ENCODE measurements at places on chromosomes 2 and 18.

DNA sequence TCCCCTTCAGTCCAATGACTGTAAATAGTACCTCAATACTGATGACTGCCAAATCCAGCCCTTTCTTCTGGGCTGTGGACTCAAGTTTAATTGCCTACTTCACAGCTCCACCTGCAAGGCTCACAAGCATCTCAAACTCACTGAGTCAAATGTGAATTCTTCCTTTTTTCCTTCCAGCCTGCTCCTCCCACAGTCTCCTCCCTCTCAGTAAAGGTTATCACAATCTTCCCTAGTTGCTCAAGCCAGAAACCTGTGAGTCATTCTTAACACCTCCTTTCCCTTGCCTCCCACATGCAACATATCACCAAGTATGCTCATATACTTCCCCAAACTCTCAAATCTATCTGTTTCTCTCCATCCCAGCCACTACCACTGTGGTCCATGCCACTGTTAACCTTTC is 3.7 kb upstream of the MFSD6 start:
- no peak for DNase-seq

- DNase-seq, result no peak
These were observed 48.7 kb upstream of the C1GALT1C1L start for GRCh38 chr2:43724728-43725526.

DNA sequence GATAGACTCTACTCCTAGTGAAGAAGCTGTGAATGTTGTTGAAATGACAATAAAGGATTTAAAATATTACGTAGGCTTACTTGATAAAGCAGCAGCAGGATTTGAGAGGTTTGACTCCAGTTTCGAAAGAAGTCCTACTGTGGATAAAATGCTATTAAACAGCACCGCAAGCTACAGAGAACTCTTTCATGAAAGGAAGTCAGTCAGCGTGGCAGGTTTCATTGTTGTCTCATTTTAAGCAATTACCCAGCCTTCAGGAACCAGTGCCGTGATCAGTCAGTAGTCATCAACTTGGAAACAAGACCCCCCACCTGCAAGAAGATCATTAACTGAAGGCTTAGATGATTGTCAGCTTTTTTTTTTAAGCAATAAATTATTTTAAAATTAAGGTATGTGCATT is 14.0 kb downstream of the USP14 start:
- DNase-seq, result no peak

DNA sequence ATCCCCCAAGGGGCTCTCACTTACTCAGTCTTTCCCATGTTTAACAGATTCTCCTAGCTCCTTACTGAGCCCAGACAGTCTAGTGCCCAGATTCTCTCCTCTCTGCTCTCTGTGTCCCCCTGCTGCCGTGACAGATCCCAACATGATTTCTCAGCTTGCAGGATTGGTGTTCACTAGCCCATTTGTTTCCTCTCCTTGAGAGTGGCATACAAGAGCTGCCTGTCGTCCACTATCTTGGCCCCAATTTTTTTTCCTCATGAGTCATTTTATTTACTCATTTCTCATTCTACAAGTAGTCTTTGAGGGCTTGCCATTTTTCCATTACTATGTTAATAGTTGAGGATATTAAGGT is 199.9 kb upstream of the FN1 start:
- no peak for DNase-seq

GRCh38 chr2:236180076-236180816 is 12.1 kb upstream of the GBX2 start:
- DNase-seq, result no peak

DNA sequence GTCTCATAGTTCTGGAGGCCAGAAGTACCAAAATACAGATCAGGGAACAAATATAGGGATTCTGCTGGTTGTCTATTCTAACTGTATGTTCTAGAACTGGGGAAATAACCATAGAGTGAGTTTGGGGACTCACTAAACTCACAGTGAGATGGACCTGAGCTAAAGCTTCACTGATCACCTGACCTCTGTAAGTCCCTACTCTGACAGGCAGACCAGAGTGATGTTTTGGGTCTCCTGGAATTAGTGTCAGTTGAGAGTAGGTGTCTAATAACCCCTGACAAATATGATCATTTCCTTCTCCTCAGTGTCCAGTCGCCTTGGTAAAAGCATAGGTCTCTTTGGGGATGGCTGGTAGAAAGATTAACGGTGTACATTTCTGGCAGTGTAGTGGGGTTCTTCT is 14.2 kb downstream of the PIKFYVE start:
- DNase-seq, result no peak

GRCh38 chr2:76849086-76849485 is 673.1 kb downstream of the LRRTM4 start:
- DNase-seq, result no peak

DNA sequence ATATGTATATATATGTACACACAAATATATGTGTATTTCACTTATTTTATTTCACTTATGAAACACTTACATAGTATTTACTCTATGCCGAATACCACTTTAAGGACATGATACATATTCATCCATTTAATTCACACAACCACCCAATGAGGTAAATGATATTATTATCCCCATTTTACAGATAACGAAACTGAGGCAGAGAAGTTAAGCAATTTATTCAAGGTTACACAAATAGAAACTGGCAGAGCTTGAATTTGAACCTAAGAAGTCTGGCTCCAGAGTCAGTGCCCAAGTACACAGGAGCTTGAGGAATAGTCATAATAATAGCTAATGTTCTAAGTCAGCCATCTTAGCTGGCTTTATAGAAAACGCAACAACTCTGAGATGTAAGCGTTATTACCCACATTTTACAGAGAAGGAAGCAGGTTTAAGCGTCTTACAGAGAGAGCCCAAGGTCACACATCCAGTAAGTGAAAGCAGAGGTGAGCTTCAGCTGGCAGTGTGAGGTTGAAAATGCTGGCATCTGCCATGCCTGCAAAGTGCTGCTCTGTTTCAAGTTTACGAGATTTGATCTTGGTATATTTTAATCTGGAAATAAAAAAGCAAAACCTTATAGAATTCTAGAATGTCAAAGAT is 326.9 kb downstream of the LPIN1 start:
- no peak for DNase-seq

DNA sequence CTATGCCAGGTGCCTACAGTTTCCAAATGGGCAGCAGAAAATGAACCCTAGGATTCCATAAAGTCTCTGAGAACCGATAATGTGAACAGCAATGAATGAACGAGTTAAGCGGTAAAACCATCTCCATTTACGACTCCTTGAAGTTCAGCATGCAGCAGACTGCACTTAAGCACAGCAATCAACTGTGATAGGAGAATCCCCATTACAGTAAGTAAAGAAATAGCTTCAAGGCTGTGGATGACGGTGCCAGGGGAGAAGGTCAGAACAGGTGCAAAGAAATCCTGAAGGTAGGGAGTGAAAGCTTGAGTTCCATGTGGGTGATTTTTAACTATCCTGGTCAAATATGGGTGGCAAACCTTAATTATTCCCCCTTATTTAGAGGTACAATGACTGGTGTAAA is 444.4 kb downstream of the NCKAP5 start:
- DNase-seq, result no peak

- no peak for DNase-seq
These were observed 61.1 kb upstream of the IGFBP5 start for GRCh38 chr2:216756435-216756834.

- no peak for DNase-seq
These were observed 119.2 kb upstream of the ACVR1C start for GRCh38 chr2:157747695-157748370.

DNA sequence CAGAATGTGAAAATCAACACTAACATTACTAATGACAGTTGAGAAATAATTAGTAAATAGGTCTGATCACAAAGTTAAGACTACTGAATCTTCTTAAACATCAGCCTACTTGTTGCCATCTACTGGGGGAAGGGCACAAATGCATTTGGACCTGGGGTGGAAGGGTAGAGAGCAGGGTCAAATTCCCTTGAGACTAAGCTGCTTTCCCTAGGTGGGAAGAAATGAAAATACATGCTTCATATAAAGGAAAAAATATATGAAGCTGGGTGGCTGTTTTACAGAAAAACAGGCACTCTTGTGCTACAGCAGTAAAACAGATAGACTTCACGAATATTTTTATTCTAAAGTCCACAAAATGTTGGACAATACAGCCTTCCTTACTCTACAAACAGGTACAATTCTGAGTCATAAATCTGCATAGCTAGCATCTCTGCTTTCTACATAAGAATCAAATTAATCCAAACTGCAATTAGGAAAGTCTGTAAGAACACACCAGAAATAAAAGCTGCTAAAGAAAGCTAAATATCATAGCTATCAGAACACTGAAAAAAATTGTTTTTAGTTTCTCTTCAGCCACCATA is 10.9 kb downstream of the TRIP12 start:
- DNase-seq, result peak; percentile 56

DNA sequence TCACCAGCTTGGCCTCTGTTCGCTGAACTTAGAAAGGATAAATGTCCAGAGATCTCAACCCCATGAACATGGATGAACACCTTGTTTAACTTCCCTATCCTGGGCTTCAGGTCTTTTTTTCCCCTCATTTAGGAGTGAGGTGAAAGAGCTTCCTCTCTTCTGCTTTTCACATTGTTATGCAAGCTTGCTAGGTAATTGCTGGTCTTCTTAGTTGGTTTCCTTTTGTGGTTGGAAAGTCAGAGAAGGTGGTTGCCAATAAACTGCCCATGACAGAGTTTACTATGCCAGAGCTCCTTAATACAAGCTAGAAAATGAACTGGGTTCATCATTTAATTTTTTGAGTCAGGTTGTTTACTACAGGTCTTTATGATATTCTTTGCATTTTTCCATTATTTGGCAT is 16.6 kb downstream of the SLC9A4 start:
- no peak for DNase-seq

GRCh38 chr2:56985609-56986008 is 801.8 kb downstream of the CCDC85A start:
- DNase-seq, result no peak

GRCh38 chr18:10488017-10488416 is 33.6 kb downstream of the APCDD1 start:
- DNase-seq, result no peak

DNA sequence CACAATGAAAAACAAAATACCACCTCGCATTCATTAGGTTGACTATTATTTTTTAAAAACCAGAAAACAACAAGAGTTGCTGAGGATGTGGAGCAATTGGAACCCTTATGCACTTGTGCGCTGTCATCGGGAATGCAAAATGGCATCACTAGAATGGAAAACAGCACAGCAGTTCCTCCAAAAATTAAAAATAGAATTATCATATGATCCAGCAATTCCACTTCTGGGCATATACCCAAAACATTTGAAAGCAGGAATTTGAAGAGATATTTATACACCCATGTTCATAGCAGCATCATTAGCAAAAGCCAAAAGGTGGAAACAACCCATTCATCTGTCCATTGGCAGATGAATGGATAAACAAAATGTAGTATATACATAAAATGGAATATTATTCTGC is 11.9 kb upstream of the NMUR1 start:
- DNase-seq, result no peak

- no peak for DNase-seq
These were observed 170.0 kb downstream of the HRH4 start for GRCh38 chr18:24630346-24630880.

GRCh38 chr2:10326151-10326616 is 23.5 kb downstream of the HPCAL1 start:
- no peak for DNase-seq

GRCh38 chr2:233480490-233481202 is 85.9 kb downstream of the USP40 start:
- no peak for DNase-seq

DNA sequence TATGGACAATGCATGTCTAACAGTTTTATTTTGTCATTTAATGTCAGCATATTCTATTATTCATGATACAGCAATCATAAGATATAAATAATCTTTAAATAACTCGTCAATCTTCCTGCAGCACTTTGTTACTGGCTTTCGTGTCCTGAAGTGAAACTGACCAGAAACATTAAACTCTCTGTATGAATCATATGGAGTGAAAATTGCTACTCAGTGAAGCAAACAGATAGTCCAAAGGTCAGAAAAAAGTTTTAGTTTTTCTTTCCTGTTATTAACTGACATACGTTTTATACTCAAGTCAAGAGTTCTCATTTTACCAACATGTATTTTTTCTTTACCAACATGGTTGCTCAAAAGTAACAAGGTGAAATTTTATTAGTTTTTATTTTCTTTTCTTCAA is 106.8 kb upstream of the GALNT5 start:
- DNase-seq, result no peak

GRCh38 chr2:20509770-20510490 is 63.1 kb downstream of the RHOB start:
- no peak for DNase-seq

GRCh38 chr2:212618636-212619035 is 80.0 kb upstream of the ERBB4 start:
- DNase-seq, result no peak

- no peak for DNase-seq
These were observed 26.2 kb upstream of the KDM3A start for GRCh38 chr2:86414996-86415395.

- DNase-seq, result no peak
These were observed 1.7 kb upstream of the RPE start for GRCh38 chr2:210000464-210001324.

- no peak for DNase-seq
These were observed 9.7 kb downstream of the ECEL1 start for GRCh38 chr2:232477751-232478510.

- DNase-seq, result no peak
These were observed 158.9 kb upstream of the FN1 start for GRCh38 chr2:215594766-215595165.

GRCh38 chr2:211133766-211134165 is 577.4 kb downstream of the CPS1 start:
- no peak for DNase-seq

- DNase-seq, result no peak
These were observed 346.7 kb downstream of the SS18 start for GRCh38 chr18:25743646-25744151.

- no peak for DNase-seq
These were observed 339.6 kb downstream of the TGIF1 start for GRCh38 chr18:3789525-3789924.

DNA sequence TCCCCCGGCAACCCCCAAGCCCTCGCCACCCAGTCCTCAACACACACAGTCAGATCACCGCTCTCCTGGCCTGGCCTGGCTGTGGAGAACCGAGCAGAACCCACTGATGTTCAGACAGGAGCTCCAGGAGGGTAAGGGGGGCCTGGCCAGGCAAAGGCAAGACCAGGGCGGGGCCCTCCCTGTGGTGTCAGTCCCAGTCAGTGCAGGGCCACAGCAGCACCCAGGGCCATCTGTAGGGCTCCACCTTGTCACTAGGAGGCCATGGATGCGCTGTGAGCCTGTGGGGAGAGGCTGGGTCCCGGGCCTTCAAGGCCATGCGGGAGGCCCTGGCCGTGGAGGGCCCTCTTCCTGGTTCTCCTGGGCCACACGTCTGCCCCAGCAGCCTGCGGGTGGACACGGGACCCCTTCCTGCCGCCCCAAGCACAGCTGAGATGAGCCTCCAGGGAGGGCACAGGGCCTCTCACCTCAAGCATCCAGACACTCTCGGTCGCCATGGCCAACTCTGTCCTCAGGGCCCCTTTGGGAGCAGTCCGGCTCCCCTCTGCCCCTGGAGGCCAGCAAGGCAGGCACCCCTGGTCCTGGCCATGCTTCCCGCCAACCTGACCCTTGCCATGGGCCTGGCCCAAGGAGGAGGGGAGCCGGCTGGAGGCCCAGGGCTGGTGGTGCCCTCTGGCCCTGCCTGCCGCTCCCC is 2.0 kb downstream of the ANO7 start:
- no peak for DNase-seq
